ENCODE measurements at places on chromosomes 7 and 10.

DNA sequence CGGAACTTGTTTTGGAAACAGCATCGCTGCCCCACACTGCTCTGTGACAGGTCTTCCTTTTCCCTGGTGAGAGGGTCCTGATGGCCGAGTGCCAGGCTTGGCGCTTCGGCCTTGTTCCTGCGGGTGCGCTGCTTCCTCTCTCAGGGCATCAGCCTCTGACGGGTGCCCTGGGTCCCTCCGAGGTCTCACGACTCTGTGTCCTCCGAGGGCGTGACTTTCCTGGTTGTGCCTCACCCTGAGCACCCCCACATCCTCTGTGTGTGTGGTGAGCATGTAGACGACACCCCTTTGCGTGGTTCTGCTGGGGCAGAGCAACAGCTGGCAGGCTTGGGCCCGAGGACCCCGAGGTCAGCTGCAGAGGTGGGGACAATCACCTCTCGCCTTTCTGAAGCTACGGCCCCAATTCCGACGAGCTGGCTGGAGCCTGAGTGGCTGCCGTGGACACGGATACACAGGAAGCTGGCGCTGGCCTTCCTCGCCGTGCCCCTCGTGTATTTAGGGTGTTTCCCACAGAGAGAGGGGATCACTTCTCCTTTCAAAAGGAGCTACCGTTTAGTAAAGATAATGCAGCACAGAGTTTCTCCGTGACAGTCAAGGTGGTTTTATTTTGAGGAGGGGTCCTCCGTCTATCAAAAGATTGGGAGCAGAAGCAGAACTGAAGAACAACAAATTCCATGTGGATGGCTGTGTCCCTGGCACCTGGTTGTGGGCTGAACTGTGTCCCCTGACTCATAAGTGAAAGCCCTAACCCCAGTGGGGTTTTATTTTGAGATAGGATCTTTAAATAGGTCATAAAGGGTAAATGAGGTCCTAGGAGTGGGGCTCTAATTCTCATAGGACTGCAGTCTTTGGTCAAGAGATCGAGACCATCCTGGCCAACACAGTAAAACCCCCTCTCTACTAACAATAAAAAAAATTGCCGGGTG lies 36.2 kb upstream of the PITRM1 start:
- no peak for DNase-seq
- H3K36me3 ChIP-seq, result no peaks in the 10 kb centered on the region
- H3K27ac ChIP-seq, result no peak overlapping the region
- no peaks in the 10 kb centered on the region for H3K27me3 ChIP-seq
- peaks cover 5% of the 10 kb centered on the region for H3K4me1 ChIP-seq

DNA sequence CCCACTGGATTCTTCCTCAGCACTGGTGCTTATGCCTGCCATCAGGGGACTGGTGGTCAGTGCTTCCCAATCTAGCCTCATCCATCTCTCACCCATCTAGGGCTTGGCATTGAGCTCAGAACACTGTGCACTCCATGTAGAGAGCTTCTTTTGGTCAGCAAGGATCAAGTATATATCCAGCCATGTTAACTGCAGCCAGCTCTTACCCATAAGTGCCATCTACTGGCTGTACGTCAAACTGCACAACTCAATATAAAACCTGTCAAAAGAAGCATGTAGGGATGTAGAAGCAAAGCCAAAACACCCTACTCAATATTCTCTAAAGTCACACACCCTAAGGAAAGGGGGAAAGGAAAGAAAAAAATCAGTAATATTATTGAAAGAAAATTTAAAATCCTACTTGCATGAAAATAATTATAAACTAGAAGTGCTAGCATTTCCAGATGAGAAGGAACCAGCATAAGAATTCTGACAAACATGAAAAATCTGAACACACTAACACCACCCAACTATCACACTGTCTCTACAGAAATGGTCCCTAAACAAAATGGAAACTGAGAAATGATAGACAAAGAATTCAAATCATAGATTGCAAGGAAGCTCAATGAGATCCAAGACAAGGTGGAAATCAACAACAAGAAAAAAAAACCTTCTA lies 531.1 kb upstream of the STEAP1 start:
- peaks cover 5% of the 10 kb centered on the region for H3K27me3 ChIP-seq
- H3K36me3 ChIP-seq, result no peaks in the 10 kb centered on the region
- DNase-seq, result no peak
- H3K27ac ChIP-seq, result no peak overlapping the region
- no peak overlapping the region for H3K4me3 ChIP-seq

- peak overlapping the region; percentile 33 for H3K4me3 ChIP-seq
- no peak for DNase-seq
- H3K4me1 ChIP-seq, result peaks cover 48% of the 10 kb centered on the region
- no peak overlapping the region for H3K27ac ChIP-seq
- H3K27me3 ChIP-seq, result no peaks in the 10 kb centered on the region
- H3K36me3 ChIP-seq, result no peaks in the 10 kb centered on the region
Observed at GRCh38 chr7:94650147-94651051, 5.5 kb downstream of the SGCE start.

GRCh38 chr10:59227136-59227673 lies 50.8 kb downstream of the PHYHIPL start:
- no peak for DNase-seq
- H3K4me3 ChIP-seq, result no peak overlapping the region
- H3K27ac ChIP-seq, result no peak overlapping the region
- H3K4me1 ChIP-seq, result no peaks in the 10 kb centered on the region

DNA sequence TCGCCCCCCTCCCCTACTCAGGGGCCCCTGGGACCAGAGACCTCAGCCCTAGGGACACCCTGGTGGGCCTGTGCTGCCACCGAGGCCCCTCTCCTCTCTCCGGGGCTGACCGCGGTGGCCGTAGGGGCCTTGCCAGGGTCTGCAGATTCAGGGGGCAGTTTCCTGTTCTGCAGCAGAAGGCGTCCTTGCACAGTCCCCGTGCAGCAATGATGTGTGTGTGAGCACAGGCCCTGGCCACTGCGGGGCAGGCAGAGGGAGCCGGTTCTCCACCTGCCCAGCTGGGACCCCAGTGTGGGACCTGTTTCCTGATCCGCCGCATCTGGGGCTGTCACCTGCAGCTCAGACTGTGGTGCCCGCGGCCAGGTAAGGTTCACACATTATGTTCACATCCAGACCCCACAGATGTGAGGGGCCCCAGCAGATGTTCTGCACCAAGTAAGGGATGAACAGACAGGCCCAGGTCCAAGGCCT lies 60.7 kb upstream of the DNAJB6 start:
- H3K27ac ChIP-seq, result no peak overlapping the region
- peaks cover 2% of the 10 kb centered on the region for H3K36me3 ChIP-seq
- no peaks in the 10 kb centered on the region for H3K27me3 ChIP-seq
- no peak overlapping the region for H3K4me3 ChIP-seq

DNA sequence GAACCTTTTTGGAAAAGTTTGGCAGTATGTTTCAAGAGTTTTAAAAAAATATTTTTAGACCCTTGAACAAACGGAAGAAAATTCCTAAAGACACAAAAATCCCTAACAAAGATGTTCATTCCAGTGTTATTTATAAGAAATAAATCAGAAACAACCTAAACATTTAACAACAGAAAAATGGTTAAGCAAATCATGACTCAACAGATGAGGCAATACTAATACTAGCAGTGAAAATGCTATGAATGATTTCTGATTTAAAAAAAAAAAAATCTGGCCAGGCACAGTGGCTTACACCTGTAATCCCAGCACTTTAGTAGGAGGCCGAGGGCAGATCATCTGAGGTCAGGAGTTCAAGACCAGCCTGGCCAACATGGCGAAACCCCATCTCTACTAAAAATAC lies 61.0 kb downstream of the ARHGAP12 start:
- H3K27me3 ChIP-seq, result no peaks in the 10 kb centered on the region
- no peaks in the 10 kb centered on the region for H3K36me3 ChIP-seq
- H3K27ac ChIP-seq, result no peak overlapping the region
- H3K4me3 ChIP-seq, result no peak overlapping the region
- DNase-seq, result no peak

DNA sequence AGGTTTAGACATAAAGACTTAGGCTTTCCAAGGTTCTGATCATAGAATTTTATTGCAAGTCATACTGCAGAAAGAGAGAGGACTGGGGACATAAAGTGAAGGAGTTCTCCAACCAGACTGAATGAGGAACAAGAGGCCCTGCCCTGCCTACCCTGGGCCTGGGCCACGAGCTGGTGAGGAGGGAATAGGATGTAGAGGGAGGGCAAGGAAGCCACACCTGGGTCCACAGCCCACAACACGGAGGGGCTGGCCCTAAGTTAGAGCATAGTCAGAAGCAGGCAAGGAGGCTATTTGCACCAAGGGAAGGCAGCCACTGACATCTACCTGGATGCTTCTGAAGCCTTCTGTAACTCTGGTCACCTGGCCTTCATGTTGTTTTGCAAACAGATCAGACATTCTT lies 82.2 kb upstream of the CXCL12 start:
- no peaks in the 10 kb centered on the region for H3K27me3 ChIP-seq
- no peaks in the 10 kb centered on the region for H3K36me3 ChIP-seq
- no peak overlapping the region for H3K4me3 ChIP-seq
- peaks cover 20% of the 10 kb centered on the region for H3K4me1 ChIP-seq
- no peak for DNase-seq

DNA sequence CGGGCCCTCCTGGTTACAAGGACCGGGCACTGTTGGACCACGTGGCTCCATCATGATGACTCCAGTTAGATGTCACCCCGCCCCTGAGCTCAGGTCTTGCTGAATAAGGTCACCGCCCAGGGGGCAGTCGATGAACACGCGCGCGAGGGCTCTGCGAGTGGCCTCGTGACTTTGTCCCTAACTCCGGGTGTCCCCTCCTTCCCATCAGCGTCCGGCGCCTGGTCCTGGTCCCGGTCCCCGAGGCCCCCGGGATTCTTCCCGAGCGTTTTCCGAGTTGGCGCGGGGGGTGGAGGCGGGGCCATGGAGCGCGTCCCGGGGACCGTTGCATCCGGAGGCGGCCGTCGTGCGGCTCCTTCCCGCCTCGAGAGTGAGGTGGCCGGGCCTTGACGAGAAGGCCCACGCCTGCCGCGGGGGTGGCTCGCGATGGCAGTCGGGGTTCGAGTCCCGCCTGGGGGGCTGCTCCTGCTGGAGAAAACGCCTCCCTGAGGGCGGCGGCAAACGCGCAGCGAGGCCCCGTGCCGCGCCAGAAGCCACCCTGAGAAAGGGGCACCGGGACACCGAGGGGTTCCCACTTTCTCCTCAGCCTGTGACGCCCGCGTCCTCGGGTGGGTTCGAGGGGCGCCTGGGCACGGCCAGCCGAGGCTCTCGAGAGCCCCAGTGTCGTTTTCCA lies 569 bp upstream of the NPTX2 start:
- DNase-seq, result no peak
- peaks cover 2% of the 10 kb centered on the region for H3K36me3 ChIP-seq
- H3K27ac ChIP-seq, result no peak overlapping the region
- H3K4me1 ChIP-seq, result peaks cover 27% of the 10 kb centered on the region
- peaks cover 86% of the 10 kb centered on the region for H3K27me3 ChIP-seq

GRCh38 chr7:131173145-131173890 lies 154.4 kb upstream of the MKLN1 start:
- no peaks in the 10 kb centered on the region for H3K36me3 ChIP-seq
- H3K27me3 ChIP-seq, result no peaks in the 10 kb centered on the region
- no peak overlapping the region for H3K4me3 ChIP-seq
- no peak for DNase-seq
- peaks cover 5% of the 10 kb centered on the region for H3K4me1 ChIP-seq

DNA sequence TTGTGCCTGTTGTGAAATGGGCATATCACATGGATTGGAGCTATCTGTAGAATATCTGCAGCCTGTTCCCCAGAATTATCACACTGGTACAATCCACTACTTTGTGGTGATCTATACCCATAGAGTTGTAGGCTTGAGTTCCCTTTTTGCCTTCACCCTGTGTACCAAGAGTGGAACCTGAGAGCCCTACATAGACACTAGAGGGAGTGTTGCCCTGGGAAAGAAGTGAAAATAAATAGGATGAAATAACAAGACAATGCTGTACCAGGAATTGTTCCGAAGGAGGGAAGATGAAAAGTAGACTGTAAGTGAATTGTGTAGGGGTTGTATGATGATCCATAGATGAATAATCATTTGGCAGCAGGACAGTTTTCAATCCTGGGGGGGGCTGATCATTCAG lies 9.0 kb downstream of the SORCS3 start:
- DNase-seq, result no peak
- no peak overlapping the region for H3K27ac ChIP-seq
- H3K4me1 ChIP-seq, result peaks cover 9% of the 10 kb centered on the region
- peaks cover 35% of the 10 kb centered on the region for H3K27me3 ChIP-seq
- no peaks in the 10 kb centered on the region for H3K36me3 ChIP-seq

DNA sequence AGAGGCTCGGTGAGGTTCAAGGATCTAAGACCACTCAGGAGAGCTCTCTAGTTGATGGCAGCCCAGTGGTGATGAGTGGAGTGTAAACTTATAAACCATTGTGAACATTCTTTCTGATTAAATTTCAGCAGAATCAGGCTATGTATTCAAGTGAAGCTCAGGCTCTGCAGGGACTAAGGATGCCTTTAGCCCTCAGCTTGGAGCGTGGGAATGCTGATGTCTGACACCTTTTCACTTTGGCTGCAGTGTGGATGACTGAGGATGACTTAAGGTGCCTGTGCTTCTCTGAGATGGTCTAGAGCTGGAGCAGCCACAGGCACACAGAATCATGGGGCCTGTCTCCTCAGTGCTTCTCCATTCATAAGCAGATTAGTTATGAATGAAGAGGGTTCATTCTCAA lies 150.4 kb downstream of the SORCS3 start:
- no peak for DNase-seq
- peaks cover 11% of the 10 kb centered on the region for H3K27me3 ChIP-seq
- H3K4me3 ChIP-seq, result no peak overlapping the region
- no peaks in the 10 kb centered on the region for H3K36me3 ChIP-seq
- H3K4me1 ChIP-seq, result no peaks in the 10 kb centered on the region

- no peaks in the 10 kb centered on the region for H3K36me3 ChIP-seq
- no peak overlapping the region for H3K27ac ChIP-seq
- peak overlapping the region; percentile 32 for H3K4me3 ChIP-seq
Observed at GRCh38 chr7:30476459-30477145, 2.0 kb downstream of the NOD1 start.

- no peaks in the 10 kb centered on the region for H3K27me3 ChIP-seq
- peak overlapping the region; percentile 99 for H3K27ac ChIP-seq
- H3K36me3 ChIP-seq, result peaks cover 2% of the 10 kb centered on the region
- peak; percentile 99 for DNase-seq
- peak overlapping the region; percentile 98 for H3K4me3 ChIP-seq
Observed at GRCh38 chr7:99504281-99504602, 220 bp upstream of the ZKSCAN5 start.

GRCh38 chr7:81710751-81711150 lies 59.1 kb downstream of the HGF start:
- H3K4me3 ChIP-seq, result no peak overlapping the region
- peaks cover 15% of the 10 kb centered on the region for H3K4me1 ChIP-seq
- H3K27me3 ChIP-seq, result no peaks in the 10 kb centered on the region
- H3K27ac ChIP-seq, result peak overlapping the region; percentile 67
- no peak for DNase-seq
- H3K36me3 ChIP-seq, result no peaks in the 10 kb centered on the region

- no peaks in the 10 kb centered on the region for H3K27me3 ChIP-seq
- peaks cover 5% of the 10 kb centered on the region for H3K36me3 ChIP-seq
- H3K4me1 ChIP-seq, result peaks cover 5% of the 10 kb centered on the region
- no peak for DNase-seq
- no peak overlapping the region for H3K27ac ChIP-seq
Observed at GRCh38 chr10:29039091-29039490, 249.8 kb upstream of the LYZL1 start.

- peaks cover 5% of the 10 kb centered on the region for H3K36me3 ChIP-seq
- DNase-seq, result peak; percentile 41
- H3K4me1 ChIP-seq, result peaks cover 34% of the 10 kb centered on the region
- no peak within 1 kb of the TSS for H3K27ac ChIP-seq
Observed at GRCh38 chr10:6579904-6580278, at the start of gene PRKCQ. PRKCQ (minus strand) TSS chr10:6580276; CDS start chr10:6515135, 65,141 bp downstream.

GRCh38 chr7:146175716-146176115 lies 59.1 kb downstream of the CNTNAP2 start:
- H3K36me3 ChIP-seq, result no peaks in the 10 kb centered on the region
- no peak for DNase-seq
- no peak overlapping the region for H3K4me3 ChIP-seq
- peaks cover 9% of the 10 kb centered on the region for H3K4me1 ChIP-seq

- H3K36me3 ChIP-seq, result no peaks in the 10 kb centered on the region
- no peak overlapping the region for H3K4me3 ChIP-seq
- no peak for DNase-seq
- no peaks in the 10 kb centered on the region for H3K4me1 ChIP-seq
- no peaks in the 10 kb centered on the region for H3K27me3 ChIP-seq
Observed at GRCh38 chr10:130807721-130808120, 503.8 kb downstream of the TCERG1L start.
